NCI-H1105 treated with DMSO at 0.1 percent for 48 hours (cell line): ENCODE measurements at places on chromosomes 12 and 14.

DNA sequence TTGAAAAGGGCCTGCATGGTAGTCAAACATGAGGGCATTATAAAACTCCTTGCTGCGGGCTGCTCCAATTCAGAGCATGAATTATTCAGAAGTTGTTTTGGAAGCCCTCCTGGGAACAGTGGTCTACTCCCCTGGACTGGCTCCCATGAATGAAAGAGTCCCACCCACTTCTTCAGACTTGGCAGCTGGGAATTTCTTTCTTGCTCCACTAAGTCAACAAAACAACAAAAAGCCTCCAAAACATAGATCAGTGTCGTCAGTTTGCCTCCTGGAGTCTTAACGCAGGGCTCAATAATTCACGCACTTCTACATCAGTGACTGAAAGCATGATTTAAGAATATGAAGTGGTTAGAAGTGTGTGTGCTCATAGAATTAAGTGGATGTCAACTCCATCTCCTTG lies 37.9 kb downstream of the AKAP6 start:
- peak; percentile 58 for DNase-seq

DNA sequence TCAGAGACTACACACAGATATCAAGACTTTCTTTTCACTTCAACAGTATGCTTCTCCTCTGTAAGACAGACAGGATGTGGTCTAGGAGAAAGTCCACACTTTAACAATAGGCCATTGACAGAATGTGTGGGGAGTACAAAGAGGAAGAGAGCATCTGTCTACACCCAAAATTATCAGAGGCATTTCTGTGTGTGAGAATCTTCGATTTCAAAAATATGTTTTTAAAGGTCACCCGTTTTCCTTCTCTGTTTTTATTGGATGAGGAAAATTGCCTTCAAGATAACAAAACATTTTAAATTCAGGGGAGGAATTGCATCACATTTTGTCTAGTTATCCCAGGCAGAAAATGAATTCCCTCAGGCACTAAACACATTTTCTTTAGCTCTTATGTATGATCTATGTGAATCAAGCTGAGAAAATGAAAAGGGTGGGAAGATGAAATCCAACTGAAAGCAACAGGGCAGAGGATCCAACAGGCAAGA lies 16.4 kb downstream of the NAV3 start:
- DNase-seq, result no peak

DNA sequence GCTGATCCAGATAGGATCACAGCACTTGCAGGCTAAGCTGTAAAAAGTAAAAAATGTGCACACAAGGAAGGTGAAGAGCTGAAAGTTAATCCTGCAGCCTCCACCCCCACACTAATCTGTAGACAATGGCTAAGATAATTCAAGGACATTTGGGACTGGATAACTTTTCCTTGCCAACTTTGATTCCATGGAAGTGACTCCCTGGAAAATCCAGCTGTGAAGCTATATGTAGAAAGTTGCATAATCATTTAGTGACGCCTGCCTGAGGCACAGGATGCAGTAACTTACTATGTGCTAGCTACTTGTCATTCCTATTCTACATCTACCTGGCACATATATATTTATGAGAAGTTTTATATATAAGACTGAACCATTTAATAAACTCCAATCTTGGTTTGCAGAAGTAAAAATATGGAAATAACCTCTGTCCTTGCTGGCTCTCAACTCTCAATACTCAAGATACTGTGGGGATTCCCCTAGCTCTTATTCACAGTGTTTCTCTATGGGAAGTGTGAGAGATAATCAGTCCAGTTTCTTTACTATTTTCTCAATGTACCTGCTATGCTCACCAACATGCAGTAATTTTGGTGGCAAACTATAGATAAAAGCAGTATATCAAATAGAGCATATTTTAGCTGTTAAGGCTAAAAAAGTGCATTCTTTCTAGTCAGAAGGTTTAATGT lies 14.8 kb downstream of the LDHB start:
- DNase-seq, result no peak

DNA sequence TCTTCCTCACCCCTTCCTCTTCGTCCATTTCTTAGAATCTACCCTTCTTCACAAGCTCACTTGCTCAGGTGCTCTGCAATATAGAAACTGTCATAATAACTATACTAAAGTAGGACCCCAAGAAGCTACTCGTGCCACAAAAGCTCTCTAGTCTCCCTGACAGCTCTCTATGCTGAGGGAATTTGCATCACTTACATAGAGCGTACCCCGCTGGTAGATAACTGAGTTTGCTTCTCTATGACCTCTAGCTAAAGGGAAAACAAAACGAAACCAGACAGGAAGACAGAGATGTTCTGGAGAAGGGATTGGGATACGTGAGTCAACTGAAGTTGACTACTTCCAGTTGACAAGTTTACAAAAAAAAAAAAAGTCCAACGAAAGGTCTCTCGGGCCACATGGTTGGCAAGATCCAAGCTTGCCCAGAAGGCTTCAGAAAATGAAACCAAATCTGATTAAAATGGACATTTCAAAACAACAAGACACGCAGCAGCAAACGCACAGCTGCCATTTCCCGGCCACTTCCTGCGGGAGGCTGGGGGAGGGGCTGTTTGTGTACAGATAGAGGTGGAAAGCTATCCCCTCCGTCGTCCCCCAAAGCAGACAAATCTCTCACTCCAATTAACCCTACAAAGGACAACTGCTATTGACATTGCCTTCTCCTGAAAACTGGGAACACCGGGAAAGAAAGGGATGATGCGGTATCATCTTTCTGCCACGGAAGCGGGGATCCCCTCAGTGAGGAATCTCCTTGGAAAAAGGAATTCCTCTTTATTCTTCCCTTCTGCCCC lies 1.3 kb downstream of the BAZ2A start:
- DNase-seq, result no peak

DNA sequence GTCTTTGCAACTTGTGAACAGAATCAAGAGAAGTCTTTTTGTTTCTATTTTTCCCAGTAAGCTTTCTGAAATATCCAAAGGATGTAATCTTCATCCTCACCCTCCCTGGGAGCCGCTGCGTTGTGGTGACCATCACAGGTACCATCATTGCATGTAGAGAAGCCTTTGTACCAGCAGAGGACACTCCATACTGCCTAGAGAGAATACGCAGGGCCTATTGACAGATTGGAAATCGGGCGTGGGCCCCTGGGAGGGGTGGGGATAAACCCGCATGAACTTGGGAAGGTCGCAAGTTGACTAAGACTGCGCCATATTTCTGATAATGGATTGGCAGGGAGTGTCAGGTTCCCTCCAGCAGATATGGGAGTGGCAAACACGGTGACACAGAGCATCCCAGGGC lies 12.7 kb downstream of the KRT1 start:
- no peak for DNase-seq

- peak; percentile 90 for DNase-seq
These were observed 42.8 kb downstream of the PRMT8 start for GRCh38 chr12:3533703-3534386.

DNA sequence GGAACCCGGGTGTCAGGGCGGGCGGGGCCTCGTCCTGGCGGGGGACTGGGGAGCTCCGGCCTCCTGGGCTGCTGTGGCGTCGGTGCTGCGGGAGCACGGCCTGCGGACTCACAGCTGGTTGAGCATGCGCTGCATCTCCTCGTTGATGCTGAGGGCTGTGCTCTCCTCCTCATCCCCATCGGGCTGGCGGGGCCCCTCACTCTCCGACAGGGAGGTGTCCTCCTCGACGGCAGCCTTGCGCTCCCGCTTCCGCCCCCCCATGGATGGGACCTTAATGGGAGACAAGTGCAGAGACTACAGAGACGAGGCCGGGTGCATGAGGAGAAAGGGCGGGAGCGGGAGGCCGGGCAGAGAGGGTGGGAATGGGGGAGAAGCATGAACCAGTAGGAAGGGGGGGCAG lies 7.3 kb downstream of the IFFO1 start:
- no peak for DNase-seq

DNA sequence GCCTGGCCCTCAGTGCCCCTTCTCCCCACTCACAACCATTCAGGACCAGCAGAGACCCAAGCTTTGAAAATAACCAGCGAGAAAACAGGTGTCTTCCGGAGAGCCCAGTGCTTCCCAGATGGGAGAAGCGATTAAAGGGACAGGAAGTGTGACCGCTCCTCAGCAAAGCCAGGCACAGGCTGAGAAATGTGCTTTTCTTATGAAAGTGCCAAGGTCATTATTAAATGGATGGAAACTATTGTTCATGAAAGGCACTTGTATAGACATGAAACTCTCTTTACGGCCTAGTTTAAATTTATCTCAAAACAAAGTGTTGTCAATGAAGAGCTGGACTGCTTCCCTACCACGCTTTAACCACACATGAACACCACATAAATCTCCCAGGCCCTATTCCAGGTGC lies 210.4 kb downstream of the SPTSSA start:
- no peak for DNase-seq

- no peak for DNase-seq
These were observed 211.1 kb downstream of the GLT1D1 start for GRCh38 chr12:129064209-129064855.

GRCh38 chr12:27619308-27619707 lies 76.9 kb upstream of the REP15 start:
- DNase-seq, result no peak

GRCh38 chr14:50725761-50726160 lies 57.7 kb upstream of the SAV1 start:
- no peak for DNase-seq

- DNase-seq, result no peak
These were observed 38.3 kb upstream of the CATSPERB start for GRCh38 chr14:91770185-91770584.

DNA sequence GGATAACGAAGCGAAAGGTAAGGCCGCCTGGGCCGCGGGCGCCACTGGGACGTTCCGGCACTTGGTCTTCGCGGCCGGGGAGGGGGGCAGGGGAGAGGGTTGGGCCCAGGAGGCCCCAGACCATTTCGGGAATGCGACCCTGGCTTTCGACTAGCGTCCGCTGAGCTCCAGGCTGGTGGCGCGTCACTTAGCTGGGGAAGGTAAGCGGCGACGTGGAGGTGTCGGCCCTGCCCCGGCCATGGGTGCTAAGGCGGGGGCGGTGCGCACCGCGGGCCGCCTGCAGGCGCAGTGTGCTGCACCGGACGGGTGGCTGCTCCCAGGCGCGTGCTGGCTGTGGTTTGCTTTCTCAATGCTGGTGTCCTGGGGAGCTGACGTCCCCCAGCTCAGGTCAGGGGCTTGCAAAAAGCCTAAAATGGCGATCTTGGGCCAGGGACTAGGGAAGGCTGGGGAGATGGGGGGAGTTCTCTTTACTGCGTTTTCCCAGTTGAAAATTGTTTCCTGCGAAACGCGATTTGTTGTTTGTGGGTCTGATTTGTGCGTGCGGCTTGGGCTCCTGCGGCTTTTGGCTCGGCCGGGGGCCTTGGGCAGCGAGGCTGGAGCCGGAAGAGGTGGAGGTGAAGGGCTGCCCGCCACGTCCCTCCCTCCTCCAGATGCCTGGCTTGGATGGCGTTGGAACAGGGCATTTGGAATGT lies 1.2 kb downstream of the HOXC10 start:
- no peak for DNase-seq

- peak; percentile 94 for DNase-seq
These were observed 4.7 kb upstream of the RHOF start for GRCh38 chr12:121797937-121798786.

DNA sequence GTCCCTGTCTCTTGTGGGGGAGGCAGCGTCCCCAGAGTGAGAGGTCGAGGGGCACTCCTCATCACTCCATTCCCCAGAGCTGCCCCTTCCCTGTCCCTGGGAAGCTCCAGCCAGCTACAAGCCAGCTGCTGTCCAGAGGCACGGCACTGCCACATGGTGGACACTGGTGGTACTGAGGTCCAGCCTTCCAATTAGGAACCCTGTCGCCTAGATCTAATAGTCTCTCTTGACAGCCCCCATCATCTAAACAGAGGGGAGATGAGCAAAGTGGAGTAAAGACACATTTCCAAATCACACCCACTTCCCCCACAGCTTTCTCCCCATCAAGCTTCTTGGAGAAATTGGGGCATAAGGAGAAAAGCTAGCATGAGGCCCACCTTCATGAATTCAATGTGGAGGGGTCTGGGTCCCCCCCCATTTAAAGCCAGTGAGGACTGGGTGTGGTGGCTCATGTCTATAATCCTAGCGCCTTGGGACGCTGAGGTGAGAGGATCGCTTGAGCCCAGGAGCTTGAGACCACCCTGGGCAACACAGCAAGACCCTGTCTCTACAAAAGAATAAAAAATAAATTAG lies 2.1 kb upstream of the INHBE start:
- DNase-seq, result peak; percentile 39

GRCh38 chr12:2678426-2678825 lies 116.3 kb upstream of the FKBP4 start:
- no peak for DNase-seq

DNA sequence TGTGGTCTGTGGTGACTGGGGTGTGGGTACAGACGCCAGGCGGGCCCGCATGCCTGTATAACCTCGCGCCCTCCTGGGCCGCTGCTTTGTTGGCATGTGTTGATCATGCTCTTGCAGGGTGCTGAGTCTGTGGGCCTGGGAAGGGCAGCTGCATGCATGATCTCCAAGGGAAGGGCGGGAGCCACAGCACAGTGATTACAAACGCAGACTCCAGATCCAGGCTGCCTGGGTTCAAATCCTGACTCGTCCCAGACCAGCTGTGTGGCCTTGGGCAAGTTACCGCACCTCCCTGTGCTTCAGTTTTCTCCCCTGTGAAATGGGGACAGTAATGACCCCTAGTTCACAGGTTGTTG lies 24.0 kb downstream of the ADGRD1 start:
- DNase-seq, result no peak

GRCh38 chr14:57049848-57050247 lies 218.9 kb downstream of the EXOC5 start:
- DNase-seq, result no peak

GRCh38 chr12:112165624-112166023 lies 40.3 kb downstream of the TRAFD1 start:
- DNase-seq, result no peak

- no peak for DNase-seq
These were observed 90.7 kb upstream of the ATP2B1 start for GRCh38 chr12:89799316-89799715.

DNA sequence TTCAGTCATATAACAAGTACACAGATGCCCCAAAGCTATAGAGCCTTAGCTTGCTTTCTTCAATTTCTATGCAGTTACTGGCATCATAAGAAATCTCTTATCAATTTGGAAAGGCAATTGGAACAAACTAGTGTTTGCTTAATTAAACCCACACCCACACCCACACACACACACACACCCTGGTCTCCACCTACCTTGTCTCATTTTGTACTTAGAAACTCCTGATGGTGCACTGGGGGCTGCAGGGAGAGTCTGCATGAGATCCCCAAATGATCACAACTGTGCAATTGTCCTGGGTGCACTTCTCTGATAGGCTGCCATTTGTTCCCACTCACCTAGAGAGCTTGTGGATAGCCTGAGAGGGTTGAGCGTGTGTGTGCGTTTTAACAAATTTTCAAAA lies 40.5 kb upstream of the PTCSC3 start:
- DNase-seq, result no peak
